Activated naive CD8-positive, alpha-beta T cell treated with anti-CD3 and anti-CD28 coated beads, Interleukin-2, amount 10 ng/mL, durations not matched to agents 7 days and 5 days (primary cell): ENCODE measurements at places on chromosomes 16 and 17. TPM values are rescaled to one million over a fixed set of nuclear protein-coding genes. Genes with fewer than 3 reads are reported as not detected.

Gene ZNF598
- 67.8 TPM for total RNA-seq

Gene SPAG5
- total RNA-seq: 118 TPM

DNA sequence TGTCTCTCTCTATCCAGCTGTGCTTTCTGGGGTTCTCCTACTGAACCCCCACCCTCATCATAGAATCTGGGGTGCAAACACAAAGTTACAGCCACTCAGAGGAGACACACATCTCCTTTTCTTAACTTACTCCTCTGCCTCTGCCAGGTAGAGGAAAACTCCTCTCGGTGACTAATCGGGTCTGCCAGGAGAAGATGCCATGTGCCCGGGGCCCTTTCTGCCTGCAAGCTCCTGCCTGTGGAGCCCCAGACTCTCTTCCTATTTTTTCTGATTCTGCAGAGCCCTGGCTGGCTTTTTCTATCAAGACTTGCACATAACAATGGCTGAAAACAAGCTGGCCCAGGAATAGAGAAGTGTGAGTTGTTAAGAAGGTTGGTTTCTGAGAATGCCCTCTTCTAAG, 10.4 kb downstream of the SLC6A4 start:
- no peak for DNase-seq

DNA sequence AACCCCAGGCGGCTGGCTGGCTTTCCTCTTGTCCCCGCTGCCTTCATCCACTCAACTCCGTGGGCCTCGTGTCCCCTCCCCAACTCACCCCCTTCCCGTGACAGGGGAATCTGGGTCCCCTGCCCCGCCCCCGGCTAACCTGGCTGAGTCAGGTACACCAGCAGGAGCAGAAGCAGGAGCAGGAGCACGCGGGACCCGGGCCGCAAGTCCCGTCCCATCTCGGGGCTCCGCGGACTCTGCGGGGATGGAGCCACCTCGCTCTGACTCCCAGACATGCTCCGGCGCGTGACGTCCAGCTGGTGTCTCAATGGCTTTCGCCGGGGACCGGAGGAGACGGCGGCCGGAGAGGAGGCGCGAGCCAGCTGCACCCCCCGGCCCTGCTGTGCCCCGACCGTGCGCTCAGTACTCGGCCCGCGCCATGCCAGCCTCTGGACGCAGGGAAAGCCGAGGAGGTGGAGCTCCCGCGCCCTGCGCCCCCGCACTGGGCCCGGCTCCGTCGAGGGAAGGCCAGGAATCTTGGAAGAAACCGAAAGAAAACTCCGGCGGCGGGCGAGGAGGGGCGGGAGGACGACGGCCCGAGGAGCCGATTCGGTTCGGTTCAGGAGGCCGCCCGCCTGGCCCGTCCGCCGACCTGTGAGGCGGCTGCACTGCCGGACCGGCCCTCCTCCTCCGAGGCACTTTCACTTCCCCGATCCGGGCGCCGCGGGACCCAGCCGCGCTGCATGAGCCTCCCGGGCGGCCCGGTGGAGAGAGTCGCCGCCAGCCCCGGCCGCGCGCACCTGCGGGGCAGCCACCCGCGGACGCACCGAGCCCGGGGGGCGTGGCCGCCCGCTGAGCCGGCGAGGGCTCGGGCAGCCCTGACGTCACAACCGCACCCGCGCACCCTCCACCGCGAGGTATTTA, at the start of the genes CXCL16 and ZMYND15:
TSS of gene CXCL16 (minus strand) at position 807 of the 903 bp plus-strand sequence. CDS start at position 218, 589 bp downstream.
TSS of gene ZMYND15 (plus strand) at position 712 of the 903 bp plus-strand sequence. CDS start 716 bp downstream, outside the sequence.
- DNase-seq: peak; percentile 73

Gene ADAMTS18
- not detected for total RNA-seq

GRCh38 chr16:1427473-1428461, 3.1 kb upstream of the PERCC1 start:
- no peak for DNase-seq
